ENCODE measurements at places on chromosomes 5 and 9. TPM values are rescaled to one million over a fixed set of nuclear protein-coding genes. Genes with fewer than 3 reads are reported as not detected.

DNA sequence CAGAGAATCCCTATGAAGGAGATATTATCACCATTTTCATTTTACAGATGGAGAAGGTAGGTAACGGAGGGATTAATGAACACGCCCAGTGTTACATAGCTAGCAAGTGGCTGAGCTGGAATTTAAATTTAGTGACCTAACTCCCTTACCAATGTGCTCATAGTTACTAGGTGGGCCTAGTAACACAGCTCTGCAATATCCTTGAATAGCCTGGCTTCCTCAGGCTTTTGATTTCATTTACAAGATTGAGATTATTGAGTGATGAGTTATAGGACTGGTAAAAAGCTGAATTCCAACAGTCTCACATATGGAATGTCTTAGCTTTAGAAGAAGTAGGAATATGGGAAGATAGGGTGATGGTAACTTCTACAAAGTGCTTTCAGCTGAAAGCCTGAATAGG, 336.3 kb upstream of the KIF2A start:
- no peak for DNase-seq

DNA sequence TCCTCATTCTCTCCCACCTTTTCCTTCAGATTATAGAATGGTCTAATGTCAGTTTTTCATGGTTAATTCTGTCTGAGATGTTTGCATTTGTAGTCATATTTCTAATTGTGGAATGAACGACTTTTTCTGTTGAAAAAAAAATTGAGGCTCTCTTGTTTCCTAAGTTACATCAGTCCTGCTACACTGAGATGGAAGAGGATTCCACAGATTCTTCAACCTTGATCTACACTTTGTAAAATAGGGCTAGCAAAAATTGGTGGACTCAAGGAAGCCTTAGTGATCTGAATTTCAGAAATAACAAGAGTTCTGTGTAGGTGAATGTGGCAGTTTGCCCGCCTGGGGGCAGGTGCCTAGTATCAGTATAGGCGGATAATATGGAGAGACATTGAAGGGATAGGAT, 51.9 kb downstream of the ERBIN start:
- DNase-seq: no peak

DNA sequence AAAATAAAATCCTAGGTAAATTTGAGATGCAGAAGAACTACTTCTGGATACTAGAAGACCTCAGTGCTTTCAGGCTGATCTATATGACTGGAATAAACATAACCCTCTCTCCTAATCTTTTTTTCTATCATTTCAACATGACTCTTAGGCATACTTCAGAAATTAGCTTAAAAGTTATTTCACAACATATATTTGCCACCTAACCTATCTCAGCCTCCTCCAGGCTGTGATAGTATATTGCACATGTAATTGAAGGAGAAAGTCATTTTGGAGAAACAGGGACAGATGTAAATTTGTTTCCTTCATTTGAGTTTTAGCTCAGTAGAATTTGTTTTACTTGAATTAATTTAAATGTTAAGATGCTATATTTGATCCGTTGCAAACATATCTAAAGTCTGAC, 1932.3 kb upstream of the CDH6 start:
- no peak for DNase-seq

DRD1 gene
- 0.28 TPM for total RNA-seq

All from prostate gland (tissue), 2 donors.